ENCODE measurements at places on chromosomes 12 and 14. TPM values are rescaled to one million over a fixed set of nuclear protein-coding genes. Genes with fewer than 3 reads are reported as not detected.

GRCh38 chr12:131194166-131194565 is 240.5 kb downstream of the ADGRD1 start:
- no peaks in the 10 kb centered on the region for H3K4me1 ChIP-seq
- no peaks in the 10 kb centered on the region for H3K36me3 ChIP-seq
- DNase-seq, result no peak
- peaks cover 2% of the 10 kb centered on the region for H3K27me3 ChIP-seq

DNA sequence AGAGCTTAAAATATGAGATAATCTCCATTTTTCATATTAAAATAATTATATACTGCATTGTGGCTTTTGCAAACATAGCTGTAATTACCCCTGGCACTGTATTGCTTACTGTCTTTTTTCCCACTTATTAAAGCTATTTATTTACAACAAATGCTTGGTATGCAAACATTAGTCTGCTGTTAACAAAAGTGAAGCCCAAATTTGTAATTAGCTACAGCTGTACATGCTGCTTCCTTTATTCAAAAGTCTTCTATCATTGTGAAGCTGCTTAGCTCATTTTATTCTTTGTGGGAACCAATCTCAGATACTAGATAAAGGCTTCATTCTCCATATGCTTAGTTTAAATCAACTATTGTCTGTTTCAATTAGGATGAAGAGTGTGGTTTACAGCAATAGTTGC is 425.8 kb upstream of the FOXG1 start:
- no peak for DNase-seq
- no peak overlapping the region for H3K27ac ChIP-seq
- H3K4me1 ChIP-seq, result no peaks in the 10 kb centered on the region
- H3K36me3 ChIP-seq, result no peaks in the 10 kb centered on the region
- no peaks in the 10 kb centered on the region for H3K27me3 ChIP-seq
- no peak overlapping the region for H3K4me3 ChIP-seq

DNA sequence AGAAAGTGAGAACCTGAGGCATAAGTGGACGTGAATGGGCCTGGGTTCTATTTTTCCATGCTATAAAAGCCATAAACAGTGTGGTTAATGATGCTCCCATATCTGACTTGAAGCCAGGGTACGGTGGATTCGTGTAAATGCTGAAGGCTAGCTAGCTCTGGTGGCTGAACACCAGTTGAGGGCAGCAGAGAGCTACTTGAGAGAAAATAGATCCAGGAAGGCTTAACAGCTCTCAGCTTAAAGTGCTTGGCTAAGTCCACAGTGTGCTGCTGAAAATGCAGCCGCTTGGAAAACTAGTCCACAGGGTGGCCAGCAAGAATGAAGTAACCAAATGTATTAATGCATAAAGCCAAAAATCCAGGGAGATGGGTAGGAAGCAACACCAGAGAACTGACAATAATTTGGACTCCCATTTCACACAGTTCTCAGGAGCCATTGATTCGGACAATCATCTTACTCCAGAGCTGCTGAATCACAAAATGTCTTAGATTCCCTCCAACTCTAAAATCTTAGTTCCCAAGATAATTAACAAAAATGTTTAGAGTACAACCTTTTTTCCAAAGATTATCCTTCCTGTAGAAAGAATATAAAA is 15.0 kb upstream of the FOXG1 start:
- H3K27ac ChIP-seq, result no peak overlapping the region
- H3K27me3 ChIP-seq, result peaks cover 18% of the 10 kb centered on the region
- no peak overlapping the region for H3K4me3 ChIP-seq
- peak; percentile 15 for DNase-seq

DNA sequence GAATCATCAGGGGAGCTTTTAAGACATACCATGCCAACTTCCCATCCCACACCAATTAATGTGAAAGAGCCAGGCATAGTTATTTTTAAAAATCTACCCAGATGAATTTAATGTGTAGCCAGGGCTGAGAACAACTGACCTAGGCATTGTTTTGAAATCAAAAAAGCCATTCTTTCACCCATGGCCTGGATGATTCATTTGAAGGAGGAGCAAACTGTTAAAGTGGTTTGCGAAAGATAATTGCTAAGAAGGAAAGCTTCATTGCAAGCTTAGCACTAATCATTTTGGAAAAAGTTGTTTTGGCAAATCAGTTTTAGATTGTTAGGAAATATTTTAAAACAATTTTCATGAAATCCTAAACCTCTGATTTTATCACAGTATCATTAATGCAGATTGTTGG is 2.1 kb upstream of the GTSF1 start:
- H3K4me3 ChIP-seq, result no peak overlapping the region
- no peak overlapping the region for H3K27ac ChIP-seq
- H3K36me3 ChIP-seq, result no peaks in the 10 kb centered on the region
- no peaks in the 10 kb centered on the region for H3K4me1 ChIP-seq

DNA sequence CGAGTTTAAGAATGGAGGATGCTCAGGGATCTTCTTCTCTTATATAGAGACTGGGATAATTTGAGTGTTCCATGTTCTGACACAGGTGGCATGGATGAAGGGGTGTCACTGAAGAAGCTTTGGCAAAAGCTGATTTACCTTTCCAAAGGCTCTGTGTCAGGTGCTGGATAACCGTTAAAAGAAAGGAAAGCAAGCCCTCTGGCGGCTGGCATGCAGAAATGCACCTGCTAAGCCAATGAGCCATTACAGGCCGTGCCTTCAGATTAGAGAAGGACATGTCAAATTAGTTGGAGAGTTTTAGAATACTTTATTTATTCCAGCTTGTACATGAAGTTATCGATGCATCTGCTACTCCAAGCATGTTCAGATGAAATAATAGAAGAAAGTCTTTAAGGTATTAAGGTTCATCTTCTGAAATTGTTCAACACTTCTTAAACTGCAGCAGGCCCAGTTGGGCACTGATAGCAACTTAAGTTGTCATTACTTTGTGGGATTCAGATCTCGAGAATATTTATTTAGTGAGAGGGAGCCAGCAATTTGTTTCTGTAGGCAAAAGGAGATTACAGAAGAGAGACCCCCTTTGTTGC is 678.2 kb downstream of the NRXN3 start:
- peaks cover 5% of the 10 kb centered on the region for H3K27me3 ChIP-seq
- H3K4me1 ChIP-seq, result no peaks in the 10 kb centered on the region
- DNase-seq, result peak; percentile 32
- H3K36me3 ChIP-seq, result no peaks in the 10 kb centered on the region
- no peak overlapping the region for H3K27ac ChIP-seq

DNA sequence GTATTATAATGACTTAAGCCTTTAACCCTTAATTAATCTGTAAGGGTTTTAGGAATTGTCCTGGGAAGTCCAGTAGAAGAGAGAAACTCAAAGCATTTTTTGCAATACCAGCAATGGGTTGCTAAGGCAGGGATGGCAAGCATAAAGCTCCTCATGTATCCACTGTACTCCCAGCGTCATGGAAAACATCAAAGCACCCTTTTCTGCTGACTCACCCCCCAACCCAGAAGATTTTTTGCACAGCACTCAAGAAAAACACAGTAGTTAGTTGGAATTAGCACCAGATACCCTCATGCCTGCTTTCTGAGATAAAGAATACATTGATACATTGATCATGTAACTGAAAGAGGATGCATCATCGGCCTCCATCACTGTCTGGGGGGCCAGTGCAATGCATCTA is 199.1 kb upstream of the CNOT2 start:
- no peak for DNase-seq
- no peaks in the 10 kb centered on the region for H3K36me3 ChIP-seq
- H3K4me1 ChIP-seq, result no peaks in the 10 kb centered on the region
- no peak overlapping the region for H3K27ac ChIP-seq

DNA sequence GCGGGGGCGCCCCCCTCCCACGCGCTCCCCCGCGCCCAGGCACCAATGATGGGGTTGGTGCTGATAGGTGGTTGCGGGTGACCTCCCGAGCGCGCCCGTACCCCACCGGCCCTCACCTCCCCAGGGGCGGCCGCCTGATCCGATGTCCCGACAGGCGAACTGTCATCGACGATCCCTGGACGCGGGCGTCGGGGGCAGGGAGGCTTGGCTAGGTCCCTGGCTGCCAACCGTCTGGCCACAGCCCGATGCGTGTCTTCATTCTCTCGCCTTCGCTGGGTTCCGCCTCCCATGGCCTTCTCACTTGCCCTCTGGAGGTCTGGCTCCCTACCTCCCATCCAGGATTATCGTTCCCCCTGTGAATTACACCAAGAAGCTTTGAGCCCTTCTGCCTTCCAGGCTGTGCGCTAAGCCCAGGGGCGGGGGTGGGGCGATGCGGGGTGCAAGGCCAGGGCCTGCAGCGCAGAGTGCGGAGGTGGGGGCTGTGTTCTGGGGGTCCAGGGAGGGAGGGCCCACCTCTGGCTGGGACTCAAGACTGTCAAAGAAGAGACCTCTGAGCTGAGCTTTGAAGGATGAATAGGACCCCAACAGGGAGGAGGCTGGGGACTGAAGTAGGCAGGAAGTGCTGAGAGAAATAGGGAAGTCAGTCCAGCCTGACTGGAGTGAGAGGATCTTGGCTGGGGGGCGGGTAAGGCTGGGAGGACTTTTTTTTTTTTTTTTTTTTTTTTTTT is 7.7 kb upstream of the RACGAP1 start:
- no peak for DNase-seq
- no peaks in the 10 kb centered on the region for H3K4me1 ChIP-seq
- no peak overlapping the region for H3K27ac ChIP-seq
- no peaks in the 10 kb centered on the region for H3K36me3 ChIP-seq
- peaks cover 22% of the 10 kb centered on the region for H3K27me3 ChIP-seq
- no peak overlapping the region for H3K4me3 ChIP-seq

- H3K27ac ChIP-seq, result no peak overlapping the region
- H3K27me3 ChIP-seq, result peaks cover 70% of the 10 kb centered on the region
- H3K4me1 ChIP-seq, result peaks cover 6% of the 10 kb centered on the region
- H3K4me3 ChIP-seq, result no peak overlapping the region
Observed at GRCh38 chr12:125187148-125187745, 122.0 kb downstream of the AACS start.

GRCh38 chr12:12290206-12290605 is 23.4 kb upstream of the LRP6 start:
- H3K36me3 ChIP-seq, result no peaks in the 10 kb centered on the region
- H3K4me1 ChIP-seq, result no peaks in the 10 kb centered on the region
- no peak for DNase-seq
- H3K27me3 ChIP-seq, result no peaks in the 10 kb centered on the region

DNA sequence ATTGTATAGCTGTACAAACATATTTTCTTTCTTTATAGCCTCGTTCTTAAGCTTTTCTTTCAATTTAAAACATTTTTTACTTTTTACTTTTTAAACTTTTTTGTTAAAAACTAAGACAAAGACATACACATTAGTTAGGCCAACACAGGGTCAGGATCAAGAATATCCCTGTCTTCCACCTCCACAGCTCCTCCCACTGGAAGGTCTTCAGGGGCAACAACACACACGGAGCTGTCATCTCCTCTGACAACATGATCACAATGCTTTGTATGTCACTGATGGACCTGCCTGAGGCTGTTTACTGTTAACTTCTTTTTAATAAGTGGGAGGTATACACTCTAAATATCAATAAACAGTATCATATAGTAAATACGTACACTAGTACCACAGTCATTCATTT is 191.3 kb downstream of the SYT10 start:
- H3K36me3 ChIP-seq, result no peaks in the 10 kb centered on the region
- no peaks in the 10 kb centered on the region for H3K27me3 ChIP-seq
- H3K27ac ChIP-seq, result no peak overlapping the region
- no peak for DNase-seq

- H3K36me3 ChIP-seq, result no peaks in the 10 kb centered on the region
- H3K27ac ChIP-seq, result no peak overlapping the region
Observed at GRCh38 chr12:93743999-93744689, 67.0 kb downstream of the CRADD start.

DNA sequence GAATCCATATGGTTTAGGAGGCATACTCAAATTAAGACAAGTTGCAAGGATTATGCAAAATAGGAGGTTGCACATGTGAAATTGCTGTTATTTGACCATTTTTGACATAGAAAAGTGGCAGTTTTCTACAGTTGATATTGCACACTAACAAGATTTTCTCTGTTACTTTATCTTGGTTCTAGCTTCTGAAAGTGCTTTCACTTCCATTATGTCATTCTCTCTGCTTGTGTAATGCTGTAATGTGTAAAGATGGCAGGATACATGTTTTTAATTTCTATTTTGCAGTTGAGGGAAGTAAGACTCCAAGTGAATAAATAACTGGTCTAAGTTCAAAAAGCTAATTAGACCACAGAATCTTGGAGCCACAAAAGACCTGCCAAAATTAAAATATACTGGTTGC is 60.6 kb downstream of the MYRFL start:
- no peaks in the 10 kb centered on the region for H3K36me3 ChIP-seq
- no peak overlapping the region for H3K27ac ChIP-seq
- no peak overlapping the region for H3K4me3 ChIP-seq

DNA sequence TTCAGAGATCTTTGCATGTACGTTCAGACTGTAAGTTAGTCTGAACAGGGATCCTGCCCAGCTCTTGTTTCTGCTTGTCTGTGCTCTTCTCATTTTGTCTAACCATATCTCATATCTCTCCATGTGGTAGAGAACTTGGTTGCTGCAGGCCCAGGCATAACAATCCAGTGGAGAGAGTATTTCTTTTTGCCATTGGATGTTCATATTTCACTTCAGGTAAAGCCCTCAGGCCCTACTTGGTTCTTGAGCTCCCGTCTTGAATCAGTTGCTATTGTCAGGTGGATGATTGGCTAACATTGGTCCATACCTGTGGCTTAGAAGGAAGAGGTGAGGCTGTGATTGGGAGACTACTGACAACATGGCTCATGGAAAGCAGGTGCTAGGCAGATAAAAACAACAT is 357.7 kb upstream of the FLRT2 start:
- no peaks in the 10 kb centered on the region for H3K27me3 ChIP-seq
- H3K4me3 ChIP-seq, result no peak overlapping the region
- no peaks in the 10 kb centered on the region for H3K36me3 ChIP-seq
- H3K4me1 ChIP-seq, result no peaks in the 10 kb centered on the region
- H3K27ac ChIP-seq, result peak overlapping the region; percentile 19

- no peak overlapping the region for H3K4me3 ChIP-seq
- DNase-seq, result no peak
- H3K36me3 ChIP-seq, result peaks cover 11% of the 10 kb centered on the region
- no peaks in the 10 kb centered on the region for H3K27me3 ChIP-seq
Observed at GRCh38 chr14:69760810-69761209, 6.1 kb upstream of the SRSF5 start.

- H3K27ac ChIP-seq, result no peak within 1 kb of the TSS
- peaks cover 25% of the 10 kb centered on the region for H3K27me3 ChIP-seq
- peaks cover 1% of the 10 kb centered on the region for H3K36me3 ChIP-seq
- no peak for DNase-seq
- H3K4me1 ChIP-seq, result peaks cover 5% of the 10 kb centered on the region
Observed at GRCh38 chr14:60485598-60486251, at the start of gene C14orf39. Gene C14orf39 (minus strand): TSS chr14:60486063. CDS start chr14:60485078, 985 bp downstream.

The OR4E1 gene
- 0.05 TPM for total RNA-seq

The NANOG gene
- total RNA-seq, result not detected

The CCDC38 gene
- total RNA-seq, result not detected

All from activated CD4-positive, alpha-beta T cell treated with anti-CD3 and anti-CD28 coated beads, Interleukin-2, amount 10 ng/mL, durations not matched to agents 7 days and 5 days (primary cell).